Progenitor cell of endocrine pancreas (in vitro differentiated cells): ENCODE measurements at places on chromosomes 2 and 18.

- no peak for DNase-seq
Measured at GRCh38 chr18:13139885-13140450, 78.6 kb upstream of the LDLRAD4 start.

- no peak for DNase-seq
Measured at GRCh38 chr2:218285604-218286003, 6.7 kb downstream of the TMBIM1 start.

DNA sequence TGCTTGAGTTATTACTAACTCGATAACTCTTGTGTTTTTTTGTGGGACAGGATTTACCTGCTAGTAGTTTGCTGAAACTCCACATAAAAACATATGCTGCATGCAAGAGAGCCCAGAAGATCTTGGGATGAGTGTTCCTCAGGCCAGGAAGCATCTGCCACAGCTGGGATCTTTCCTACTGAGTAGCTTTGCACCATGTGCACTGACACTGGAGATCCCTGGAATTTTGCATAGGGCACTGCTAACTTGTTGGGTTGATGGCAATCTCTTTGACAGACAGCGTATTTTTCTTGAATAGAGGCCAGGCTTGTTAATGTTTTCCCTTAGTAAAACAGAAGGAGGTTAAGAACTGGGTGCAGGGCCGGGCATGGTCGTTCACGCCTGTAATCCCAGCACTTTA is 808 bp upstream of the SERPINB11 start:
- no peak for DNase-seq

DNA sequence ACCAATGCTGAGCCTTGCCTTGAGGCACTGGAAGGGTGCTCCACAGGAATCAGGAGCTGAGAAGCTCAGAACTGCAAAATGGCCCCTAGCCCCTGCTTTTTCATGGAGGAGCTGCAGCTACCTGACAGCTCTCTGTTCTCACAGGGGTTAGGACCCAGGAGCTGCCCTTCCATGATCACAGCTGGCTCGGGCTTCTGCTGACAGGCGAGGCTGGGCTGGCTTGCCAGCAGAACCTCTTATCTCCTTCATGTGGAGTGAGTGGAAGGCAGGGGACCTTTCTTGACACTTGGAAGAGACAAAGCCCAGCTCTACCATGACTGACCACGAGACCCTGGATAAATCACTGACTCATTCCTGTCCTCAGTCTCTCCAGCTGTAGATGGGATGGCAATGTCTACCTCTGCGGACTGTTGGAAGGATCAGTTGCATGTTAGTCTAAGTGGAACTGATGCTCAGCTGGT is 113.4 kb downstream of the CAPN13 start:
- no peak for DNase-seq

GRCh38 chr2:69231612-69232277 is 155.3 kb downstream of the GFPT1 start:
- DNase-seq, result no peak

DNA sequence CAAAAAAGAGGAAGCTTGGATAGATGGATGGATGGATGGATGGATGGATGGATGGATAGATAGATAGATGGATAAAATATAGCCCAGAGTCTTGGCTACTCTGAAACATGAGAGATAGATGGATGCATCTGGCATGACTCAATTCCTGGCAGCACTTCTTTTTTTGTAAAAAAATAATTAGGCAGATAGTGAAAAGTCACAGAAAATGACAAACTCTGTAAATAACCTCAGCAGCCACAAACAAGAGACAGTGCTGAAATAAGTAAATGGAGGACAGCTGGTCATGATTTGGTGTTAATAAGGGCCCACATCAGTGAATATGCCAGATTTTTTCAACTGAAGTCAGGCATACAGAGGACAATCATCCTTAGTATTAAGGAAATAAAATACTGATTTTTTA is 585.0 kb upstream of the GCFC2 start:
- DNase-seq, result no peak

GRCh38 chr2:119049968-119050704 is 108.1 kb downstream of the MARCO start:
- DNase-seq, result no peak

DNA sequence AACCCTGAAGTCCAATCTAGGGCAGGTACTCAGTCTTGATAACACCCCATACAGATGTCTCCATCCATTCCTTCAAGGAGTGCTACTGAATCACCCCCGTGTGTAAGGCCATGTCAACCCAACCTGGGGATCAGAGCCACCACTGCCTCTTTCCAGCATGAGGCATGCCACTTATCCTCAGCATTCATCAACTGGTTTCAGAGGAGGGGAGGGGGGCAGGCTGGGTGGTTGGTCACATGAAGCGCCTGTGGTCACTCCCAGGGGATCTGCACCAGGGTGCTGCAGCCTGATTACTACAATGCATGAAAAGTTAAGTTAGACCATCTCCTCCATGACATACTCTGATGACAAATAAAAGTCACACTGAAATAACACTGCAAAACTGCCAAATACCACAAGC is 65.0 kb downstream of the UXS1 start:
- DNase-seq, result no peak

GRCh38 chr2:92074549-92074898 is 2796.7 kb upstream of the TEKT4 start:
- no peak for DNase-seq

- DNase-seq, result no peak
Measured at GRCh38 chr2:26011990-26012856, 21.7 kb upstream of the RAB10 start.

DNA sequence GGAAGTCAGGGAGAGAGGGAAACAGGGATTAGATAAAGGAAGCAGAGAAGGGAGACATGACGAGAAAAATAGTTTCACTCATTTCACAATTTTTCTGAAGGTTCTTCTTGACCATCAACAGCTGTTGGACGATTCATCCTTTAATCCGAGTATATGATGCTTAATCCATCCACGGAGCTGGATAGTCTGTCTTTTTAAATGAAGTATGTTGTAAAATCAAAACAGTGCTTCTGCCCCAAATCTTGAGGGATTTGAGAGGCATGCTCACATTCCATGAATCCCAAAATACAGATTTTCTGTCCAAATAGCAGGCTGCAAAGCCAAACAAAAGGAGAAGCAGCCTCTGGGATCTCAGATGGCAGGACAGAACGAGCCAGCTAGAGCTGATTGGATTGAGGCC is 47.5 kb downstream of the EPAS1 start:
- no peak for DNase-seq

DNA sequence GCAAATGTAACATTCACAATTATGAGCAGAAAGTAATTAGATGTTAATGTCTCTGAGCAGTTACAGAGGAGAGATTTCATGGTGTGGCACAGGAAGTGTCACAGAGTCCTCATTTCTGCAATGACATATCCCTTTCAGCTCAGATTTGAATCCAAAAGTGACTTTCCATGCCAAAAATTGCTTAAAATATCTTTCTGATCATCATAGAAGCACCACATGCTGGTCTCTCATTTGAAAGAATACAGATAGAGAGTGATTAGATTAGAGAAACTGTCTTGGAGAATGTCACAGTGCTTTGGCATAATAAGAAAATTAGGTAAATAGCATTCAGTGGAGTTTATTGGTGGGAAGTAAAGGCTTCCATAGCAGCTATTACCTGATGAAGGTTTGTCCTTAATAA is 383.4 kb upstream of the CDH2 start:
- no peak for DNase-seq

GRCh38 chr18:75143851-75144250 is 65.1 kb downstream of the PTGR3 start:
- DNase-seq, result no peak

GRCh38 chr2:181677912-181678586 is 2.3 kb downstream of the NEUROD1 start:
- peak; percentile 88 for DNase-seq

GRCh38 chr18:36349552-36349951 is 52.0 kb downstream of the FHOD3 start:
- DNase-seq, result no peak

DNA sequence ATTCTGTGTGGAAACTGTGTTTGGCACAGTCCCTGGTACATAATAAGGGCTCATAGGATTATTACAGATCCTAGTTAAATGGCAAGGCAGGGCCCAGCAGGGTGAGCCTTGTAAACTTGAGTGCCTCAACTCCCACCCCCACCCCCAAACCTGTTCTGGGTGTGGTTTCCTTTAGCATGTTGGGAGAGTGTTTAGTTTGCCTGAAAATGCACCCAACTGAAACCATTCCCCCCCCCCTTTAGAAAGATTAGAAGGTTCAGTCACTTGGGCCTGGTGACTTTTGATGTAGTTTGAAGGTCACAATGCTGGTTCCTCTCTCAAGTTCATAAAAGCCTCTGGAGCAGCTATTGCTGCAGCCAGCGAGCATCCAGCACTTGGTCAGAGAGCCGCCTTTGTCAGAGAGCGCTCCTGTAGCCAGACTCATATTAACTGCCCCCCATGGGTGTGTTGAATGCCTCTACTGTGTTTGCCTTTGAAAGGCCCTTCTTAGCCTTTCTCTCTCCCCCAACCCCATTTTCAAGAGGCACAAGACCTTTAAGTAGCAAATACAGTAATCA is 113.7 kb downstream of the SPTBN1 start:
- no peak for DNase-seq

- DNase-seq, result no peak
Measured at GRCh38 chr2:121324601-121325000, 39.6 kb upstream of the TFCP2L1 start.

- DNase-seq, result no peak
Measured at GRCh38 chr2:175843625-175844024, 158.4 kb downstream of the LNPK start.

- no peak for DNase-seq
Measured at GRCh38 chr2:42770288-42771131, 6.6 kb upstream of the OXER1 start.

DNA sequence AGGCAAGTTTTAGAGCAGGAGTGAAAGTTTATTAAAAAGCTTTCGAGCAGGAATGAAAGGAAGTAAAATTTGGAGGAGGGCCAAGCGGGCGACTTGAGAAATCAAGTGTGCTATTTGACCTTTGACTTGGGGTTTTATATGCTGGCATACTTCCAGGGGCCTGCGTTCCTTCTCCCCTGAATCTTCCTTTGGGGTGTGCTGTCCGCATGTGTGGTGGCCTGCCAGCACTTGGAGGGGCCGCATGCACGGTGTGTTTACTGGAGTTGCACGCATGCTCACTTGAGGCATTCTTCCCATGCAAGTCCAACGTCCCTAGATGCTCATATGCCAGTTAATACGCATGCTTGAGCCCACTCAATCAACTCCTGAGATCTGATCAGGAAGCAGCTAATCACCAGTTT is 78.3 kb upstream of the MAP4K4 start:
- no peak for DNase-seq
